HEK293T (cell line): ENCODE measurements at places on chromosomes 1 and 21.

GRCh38 chr1:25174363-25174729, 58.0 kb downstream of the SYF2 start:
- DNase-seq = no peak

- DNase-seq = no peak
Measured at GRCh38 chr1:113519556-113519955, 129.2 kb downstream of the MAGI3 start.

GRCh38 chr1:77310924-77311323, 29.1 kb downstream of the AK5 start:
- no peak for DNase-seq

DNA sequence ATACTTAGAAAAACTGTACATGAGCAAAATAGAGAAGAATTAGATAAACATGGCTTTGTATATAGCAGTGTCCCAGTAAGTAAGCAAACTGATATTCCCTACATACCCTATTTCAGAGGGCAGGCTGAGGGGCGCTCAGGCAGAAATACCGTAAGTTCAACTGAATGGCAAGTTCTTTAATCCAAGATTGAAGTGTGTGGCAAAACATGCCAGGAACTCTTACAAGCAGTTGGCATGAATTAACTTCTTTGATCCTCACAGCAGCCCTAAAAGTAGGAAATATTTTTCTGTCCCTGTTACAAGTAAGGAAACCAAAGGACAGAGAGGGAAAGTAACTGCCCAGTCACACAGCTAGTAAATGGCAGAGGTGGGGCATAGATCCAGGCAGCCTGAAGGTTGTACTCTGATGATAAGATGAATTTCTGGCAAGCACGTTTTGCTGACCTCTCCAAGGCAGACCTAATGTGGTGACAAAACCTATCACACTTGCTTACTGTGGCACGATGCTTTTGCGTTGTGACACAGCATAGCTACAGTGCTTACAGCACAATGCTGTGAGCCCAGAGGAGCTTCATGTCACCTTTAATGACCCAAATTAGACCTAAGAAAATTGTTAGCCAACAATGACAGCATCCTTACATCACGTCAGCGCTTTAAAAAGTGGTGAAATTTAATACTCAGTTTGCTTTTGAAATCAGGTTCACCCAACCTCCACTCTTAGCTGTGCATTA, 35.0 kb upstream of the THEM4 start:
- DNase-seq = no peak

DNA sequence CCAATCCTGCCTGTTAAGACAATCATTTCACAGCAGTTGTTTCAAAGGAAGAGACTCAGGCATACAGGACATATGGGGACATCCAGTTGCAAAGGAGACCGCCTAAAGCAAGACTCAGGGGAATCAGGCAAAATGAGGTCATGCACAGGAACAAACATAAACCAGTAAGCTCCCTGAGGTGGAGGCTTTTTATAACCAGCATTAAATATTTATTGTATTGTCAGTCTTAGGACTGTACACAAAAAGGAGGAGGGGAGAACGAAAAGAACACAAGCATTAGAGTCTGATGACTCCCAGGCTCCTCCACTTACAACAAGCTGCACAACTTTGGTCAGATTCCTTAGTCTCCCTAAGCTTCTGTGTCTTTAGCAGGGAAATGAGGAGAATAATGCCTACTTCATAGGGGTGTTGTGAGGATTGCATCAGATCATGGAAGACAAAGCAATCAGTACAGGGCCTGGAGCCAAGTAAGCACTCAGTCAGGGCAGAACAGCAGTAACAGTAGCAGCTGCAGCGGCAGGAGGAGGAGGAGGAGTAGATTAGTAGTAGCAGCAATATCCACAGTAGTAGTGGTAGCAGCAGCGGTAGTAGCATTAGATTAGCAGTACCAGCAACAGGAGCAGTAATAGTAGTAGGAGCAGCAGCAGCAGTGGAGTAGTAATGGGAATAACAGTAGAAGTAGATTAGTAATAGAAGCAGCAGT, 54.2 kb upstream of the SPATA6 start:
- no peak for DNase-seq

DNA sequence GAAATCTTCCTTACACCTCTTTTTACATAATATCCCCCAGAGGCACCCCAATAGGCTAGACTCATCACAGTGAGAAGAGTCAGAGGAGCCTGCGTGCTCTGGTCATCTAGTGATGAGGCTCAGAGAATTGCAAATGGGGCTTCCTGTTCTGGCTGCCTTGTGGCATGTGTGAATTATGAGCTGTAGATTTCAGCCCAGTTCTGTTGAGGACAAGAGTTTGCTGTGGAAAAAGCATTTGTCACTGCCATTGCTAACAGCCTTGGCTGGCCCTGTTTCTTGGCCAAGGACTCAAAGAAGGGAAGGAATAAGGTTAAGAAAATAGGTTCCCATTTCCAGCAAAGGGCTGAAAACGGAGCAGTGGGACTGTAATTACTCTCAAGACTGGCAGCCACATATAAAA, 30.7 kb downstream of the MRAP start:
- no peak for DNase-seq

GRCh38 chr1:202056644-202057334, 46.4 kb downstream of the ELF3 start:
- DNase-seq = no peak

GRCh38 chr1:178918955-178919354, 48.1 kb upstream of the ANGPTL1 start:
- DNase-seq = no peak

DNA sequence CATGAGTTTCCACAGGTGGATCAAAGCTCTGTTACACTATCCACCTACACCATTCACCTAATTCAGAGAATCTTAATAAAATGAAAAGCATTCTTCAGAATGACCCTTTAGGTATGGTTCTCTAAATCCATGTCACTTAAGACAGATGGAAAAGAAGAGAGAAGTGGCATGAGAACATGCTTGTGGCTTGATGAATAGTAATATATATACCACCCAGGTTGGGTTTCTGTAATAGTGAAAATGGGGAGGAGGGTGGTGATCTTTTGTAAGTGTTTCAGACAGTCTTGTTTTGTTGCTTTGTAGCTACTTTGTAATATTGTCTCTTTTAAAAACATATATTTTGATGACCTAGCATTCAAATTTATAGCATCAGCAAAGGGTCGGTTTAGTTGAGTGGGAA, 469.8 kb downstream of the USP25 start:
- no peak for DNase-seq

GRCh38 chr1:217943361-217943760, 312.2 kb downstream of the SPATA17 start:
- no peak for DNase-seq

DNA sequence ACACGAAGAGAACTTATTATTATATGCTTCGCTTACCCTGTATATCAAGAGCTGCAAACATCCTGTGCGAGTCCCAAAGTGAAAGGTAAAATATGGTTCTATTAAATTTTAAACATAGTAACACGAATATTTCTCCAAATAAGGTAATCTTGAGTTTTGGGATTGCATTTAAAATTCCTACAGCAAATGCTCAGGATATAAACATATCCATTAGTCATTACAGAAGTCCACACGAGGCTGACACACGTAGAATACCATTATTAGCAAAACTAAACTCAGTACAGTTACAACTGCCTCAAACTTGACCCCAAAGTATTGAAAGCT, 282 bp upstream of the LYPLAL1 start:
- no peak for DNase-seq

DNA sequence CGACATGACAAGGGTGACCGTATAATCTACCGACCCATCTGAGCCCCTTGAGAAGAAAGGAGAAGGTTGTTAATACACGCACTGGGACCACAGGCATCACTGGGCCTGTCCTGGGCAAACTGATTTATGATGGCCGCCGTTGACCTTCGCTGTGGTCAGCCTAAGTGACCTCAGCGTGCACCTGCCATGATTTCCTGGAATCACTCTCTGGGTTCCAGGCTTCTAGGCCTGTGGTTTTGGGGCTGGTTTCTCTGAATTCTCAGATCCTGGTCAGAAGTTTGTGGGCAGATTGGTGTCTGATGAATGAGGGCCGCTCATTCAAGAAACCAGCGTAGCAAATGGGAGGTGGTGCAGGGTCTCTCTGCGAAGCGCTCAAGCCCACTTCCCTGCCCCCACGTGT, 64.0 kb downstream of the SIK1 start:
- no peak for DNase-seq

DNA sequence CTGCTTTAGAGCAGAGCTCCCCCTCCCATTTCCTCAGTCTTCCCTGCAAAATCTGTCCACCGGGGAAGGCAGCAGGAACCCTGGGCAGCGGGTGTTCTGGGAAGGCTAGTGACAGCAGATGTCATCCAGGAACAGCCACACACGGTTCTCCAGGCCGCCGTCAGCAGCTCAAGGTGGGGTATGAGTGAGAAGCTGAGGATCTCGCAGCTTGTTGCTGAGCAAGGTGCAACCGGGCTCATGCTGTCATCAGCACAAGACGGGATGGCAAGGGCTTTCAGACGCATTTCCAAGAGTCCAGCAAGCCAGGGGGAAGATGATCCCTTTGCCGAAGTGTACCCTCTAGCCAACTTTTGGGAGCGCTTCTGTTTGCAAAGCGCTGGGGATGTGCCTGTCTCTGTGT, 23.0 kb upstream of the SPSB1 start:
- no peak for DNase-seq

DNA sequence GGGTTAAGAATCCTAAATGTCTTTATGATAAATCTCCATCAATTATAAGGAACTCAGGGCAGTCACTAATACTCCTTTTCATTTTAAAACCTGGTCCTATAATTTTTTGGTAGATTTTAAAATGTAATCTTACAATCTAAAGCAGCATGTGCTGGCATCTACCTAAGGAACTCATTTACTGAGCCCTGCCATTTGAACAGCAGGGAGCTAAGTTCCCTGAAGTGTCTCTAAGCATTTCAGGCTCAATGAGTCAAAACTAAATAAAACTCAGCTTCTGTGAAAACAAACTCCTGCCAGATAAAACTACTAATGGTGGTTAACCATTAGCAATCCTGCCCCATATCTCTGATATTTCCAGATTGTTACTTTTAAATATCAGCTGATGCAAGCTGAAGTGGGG, 1371.8 kb upstream of the PRMT6 start:
- no peak for DNase-seq

- DNase-seq = no peak
Measured at GRCh38 chr21:17828223-17828622, 9.1 kb upstream of the C21orf91 start.

DNA sequence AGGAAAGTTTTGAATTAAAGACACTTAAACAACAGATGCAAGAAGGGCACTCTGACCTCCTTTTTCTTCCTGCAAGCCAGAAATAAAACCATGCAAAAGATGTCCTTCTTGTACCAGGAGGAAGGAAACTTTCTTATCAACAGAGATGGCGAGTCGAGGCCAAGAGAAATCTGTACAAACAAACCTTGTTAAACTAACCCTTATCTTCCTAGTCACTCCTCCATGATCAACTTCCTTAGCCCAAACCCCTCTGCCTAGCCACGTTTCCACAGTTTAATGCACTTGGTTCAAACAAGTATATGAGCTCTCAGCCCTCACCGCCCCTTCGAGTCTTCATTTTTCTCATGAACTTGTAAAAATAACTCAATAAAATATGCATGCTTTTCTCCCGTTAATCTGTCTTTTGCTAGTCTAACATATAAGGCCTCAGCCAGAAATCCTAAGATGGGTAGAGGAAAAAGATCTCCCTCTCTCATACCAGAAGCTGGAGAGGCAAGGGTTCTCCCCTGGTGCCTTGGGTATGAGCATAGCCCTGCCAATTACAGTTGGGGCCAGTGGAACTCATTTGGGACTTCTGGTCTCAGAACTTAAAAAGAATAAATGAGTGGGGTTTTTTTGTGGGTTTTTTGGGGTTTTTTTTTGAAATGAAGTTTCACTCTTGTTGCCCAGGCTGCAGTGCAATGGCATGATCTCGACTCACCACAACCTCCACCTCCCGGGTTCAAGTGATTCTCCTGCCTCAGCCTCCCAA, 141.7 kb upstream of the SOD1 start:
- DNase-seq = no peak

- DNase-seq = no peak
Measured at GRCh38 chr1:154940651-154941194, 4.2 kb upstream of the PMVK start.

- no peak for DNase-seq
Measured at GRCh38 chr1:236066828-236067386, 2.0 kb upstream of the NID1 start.

DNA sequence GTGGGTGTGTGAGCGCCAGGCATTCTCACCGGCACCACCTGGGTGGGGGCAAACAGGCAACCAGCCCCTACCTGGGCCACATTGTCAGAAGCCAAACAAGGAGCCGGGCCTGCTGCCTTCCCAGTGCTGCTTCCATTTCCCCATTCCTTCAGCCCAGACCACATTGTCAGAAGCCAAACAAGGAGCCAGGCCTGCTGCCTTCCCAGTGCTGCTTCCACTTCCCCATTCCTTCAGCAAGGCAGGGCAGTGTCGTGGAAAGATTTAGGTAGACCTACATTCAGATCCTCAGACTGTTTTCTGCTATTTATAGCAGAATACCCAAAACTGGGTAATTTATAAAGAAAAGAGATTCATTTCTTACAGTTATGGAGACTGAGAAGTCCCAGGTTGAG, 47.0 kb upstream of the EFHD2 start:
- no peak for DNase-seq

DNA sequence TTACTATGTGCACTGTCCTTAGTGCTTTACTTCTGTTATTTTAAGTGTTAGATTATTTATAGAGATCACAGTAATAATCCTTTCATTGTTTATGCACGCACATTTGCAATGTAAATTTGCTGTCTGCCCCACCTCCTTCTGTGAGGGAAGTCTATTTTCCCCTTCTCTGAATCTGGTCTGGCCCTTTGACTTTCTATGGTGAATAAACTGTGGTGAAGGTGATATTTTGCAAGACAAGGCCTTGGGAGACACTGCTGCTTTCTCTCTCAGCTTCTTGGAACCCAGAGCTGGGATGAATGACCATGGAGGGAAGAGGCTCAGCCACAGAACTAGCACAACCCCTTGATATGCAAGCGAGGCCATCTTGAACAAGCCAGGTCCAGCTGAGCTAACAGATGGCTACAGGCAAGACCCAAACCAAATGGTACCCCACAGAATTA, 156.3 kb downstream of the ST6GALNAC3 start:
- DNase-seq = no peak

GRCh38 chr1:116504308-116505156, 66.3 kb downstream of the CD58 start:
- DNase-seq = no peak

- no peak for DNase-seq
Measured at GRCh38 chr1:39394598-39394997, 96.8 kb upstream of the BMP8A start.

DNA sequence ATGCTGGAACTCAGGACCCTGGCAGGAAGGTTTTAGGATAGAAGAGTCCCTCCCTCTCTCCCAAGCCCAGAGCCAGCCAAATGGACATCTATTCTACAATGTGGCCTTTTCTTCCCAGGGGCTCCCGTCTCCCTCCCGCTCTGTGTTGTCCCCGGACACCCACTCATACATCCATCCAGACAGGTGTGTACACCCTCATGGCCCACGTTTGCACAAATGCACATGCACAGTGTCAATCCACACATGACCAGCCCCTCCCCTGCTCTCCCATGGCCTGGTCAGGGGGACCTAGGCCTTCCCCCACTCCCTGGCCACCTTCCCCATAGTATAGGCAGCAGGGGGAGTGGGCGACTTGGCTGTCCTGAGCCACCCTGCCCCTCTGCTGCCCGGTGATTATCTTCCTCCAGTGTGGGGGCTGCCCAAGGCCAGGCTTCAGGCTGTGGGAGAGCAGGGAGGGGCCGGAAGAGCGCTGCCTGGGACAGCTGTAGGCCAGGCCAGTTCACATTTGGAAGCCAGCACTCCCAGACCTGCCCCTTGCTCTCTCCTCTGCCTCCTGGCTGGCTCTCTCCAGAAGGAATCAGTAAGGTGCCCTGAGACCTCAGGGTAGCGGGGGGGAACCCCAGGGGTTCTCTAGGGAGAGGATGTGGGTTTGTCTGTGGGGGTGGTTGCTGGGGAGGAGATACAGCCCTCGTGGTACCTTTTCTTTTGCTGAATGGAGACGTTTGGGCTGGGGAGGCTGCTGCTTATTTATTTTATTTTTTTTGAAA, 4.1 kb upstream of the PTPN7 start:
- no peak for DNase-seq
